Stimulated activated memory B cell treated with anti-CD40 and anti-IgM and Interleukin-4, amounts not matched to agents 10 μg/mL and 1 μg/mL and 100 μg/mL, for 72 hours (primary cell): ENCODE measurements at places on chromosomes 11 and 22.

DNA sequence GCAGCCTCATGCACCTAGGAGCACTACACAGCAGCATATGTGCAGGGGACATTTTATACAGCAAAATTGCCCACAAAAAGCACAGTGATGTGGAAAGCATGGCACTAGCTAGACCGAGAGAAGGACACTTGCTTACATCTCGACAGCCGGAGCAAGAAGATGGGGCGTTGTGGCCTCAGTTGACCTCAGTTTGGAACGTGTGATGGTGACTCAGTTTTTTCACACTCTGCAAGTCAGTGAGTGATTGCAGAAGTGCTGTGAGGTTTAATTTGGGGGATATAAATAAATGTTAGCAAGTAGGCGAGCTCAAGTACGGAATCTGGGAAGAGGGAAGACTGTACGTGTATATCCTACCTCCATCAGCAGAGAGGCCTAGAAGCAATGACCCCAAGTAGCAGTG is 23.3 kb downstream of the LRP5 start:
- ATAC-seq = no peak

- no peak for ATAC-seq
These were observed 42.5 kb downstream of the RBFOX2 start for GRCh38 chr22:35986088-35986487.

DNA sequence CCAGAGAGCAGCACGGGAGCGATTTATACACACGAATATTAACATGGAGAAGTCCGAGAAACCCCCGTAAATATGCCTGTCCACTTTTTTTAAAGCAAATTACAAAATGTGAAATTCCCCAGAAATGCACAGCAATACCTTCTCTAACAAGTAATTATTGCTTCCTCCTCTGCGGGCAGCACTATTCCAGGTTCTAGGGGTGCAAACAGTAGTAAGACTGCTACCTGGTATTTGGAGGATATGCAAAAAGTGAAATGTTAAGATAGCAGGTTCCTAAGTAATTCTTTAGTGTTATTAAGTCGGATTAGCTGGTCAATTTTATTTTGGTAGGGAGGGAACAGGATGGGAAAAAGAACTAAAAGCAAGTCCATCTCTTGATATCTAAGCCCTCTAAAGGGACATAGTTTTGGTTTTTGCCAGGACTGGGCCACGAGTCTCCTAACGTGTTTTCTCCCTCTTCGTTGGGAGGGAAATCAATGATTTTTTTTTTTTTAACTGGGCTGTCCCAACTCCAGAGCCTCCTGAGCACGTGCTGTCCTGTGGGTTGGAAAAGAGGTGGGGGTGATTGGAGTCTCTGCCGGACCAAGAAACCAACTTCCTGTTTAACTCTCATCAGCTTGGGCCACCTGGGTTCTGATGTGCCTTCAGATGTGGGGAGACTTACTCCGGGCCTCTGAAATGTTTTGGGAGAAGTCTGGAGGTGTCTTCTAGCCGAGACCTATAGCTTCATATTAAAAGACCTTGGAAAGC is 1.7 kb upstream of the XBP1 start:
- ATAC-seq = no peak

- ATAC-seq = no peak
These were observed 6.4 kb upstream of the CCND1 start for GRCh38 chr11:69634590-69634989.

- peak; percentile 64 for ATAC-seq
These were observed 26.7 kb downstream of the UPB1 start for GRCh38 chr22:24521791-24522245.

DNA sequence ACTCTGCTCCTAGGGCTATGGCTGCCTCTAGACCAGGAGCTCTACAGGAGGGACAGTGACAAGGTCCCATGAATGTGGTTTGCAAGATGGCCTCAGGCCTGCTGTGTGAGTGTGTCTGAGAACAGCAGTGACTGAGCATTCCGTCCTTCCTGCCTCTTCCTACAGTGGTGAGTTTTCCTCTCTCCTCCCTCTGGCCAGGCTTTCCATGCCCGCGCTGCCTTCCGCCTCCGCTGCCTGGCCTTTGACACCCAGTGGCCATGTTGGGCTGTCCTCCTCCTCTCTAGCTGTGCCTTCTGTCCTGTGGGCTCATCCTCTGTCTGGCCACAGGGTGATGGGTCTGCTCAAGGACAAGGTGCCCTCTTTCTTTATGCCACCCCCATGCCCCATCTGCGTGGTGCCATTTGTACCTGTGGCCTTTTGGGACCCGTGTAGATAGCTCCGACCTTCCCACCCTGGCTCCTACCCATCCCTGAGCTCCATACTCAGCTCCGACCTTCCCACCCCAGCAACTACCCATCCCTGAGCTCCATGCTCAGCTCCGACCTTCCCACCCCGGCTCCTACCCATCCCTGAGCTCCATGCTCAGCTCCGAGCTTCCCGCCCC is 970.4 kb downstream of the BRD1 start:
- ATAC-seq = no peak

- no peak for ATAC-seq
These were observed 63.0 kb downstream of the TP53I11 start for GRCh38 chr11:44887636-44888035.

GRCh38 chr22:31148953-31149627 is 8.8 kb upstream of the PLA2G3 start:
- ATAC-seq = peak; percentile 81
